ENCODE measurements at places on chromosomes 1 and 21.

DNA sequence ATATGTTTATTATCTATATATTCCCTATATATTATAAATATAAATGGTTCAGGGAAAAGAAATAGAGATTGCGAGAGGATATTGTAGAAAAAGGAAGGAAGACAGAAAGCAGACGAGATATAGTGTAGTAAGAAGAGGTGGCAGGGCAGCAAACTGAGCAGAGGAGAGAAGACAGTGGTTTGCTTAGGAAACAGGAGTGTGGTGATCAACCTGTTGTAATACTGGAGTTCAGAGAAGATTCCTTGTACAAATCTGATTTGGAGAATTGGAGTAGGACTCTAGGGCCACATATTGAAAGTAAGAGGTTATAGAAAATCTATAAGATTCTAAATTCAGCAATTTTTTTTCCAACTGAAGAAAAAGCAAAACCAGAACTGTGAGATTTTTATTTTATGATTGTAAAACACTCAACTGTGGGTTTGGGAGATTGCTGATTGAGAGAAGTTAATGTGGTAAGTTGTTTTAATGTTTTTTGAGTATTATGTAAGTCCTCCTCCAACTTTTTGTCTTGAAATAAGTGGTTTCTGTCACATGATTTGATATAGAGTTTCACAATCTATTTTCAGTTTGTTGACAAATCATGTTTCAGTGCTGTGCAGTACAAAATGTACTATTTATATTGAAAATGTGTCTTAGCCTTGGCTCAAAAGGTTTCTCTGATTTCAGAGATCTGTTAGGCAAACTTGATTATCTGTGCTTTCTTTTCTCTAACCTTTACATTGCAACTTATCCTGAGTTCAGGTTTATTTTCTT lies 9.6 kb upstream of the AMY2B start:
- DNase-seq: no peak

GRCh38 chr1:186374303-186375151 lies 526 bp downstream of the TPR start:
- DNase-seq: peak; percentile 30

- no peak for DNase-seq
These were observed 96.0 kb downstream of the PGBD5 start for GRCh38 chr1:230330157-230330556.

GRCh38 chr1:60672449-60672848 lies 409.9 kb upstream of the NFIA start:
- no peak for DNase-seq

DNA sequence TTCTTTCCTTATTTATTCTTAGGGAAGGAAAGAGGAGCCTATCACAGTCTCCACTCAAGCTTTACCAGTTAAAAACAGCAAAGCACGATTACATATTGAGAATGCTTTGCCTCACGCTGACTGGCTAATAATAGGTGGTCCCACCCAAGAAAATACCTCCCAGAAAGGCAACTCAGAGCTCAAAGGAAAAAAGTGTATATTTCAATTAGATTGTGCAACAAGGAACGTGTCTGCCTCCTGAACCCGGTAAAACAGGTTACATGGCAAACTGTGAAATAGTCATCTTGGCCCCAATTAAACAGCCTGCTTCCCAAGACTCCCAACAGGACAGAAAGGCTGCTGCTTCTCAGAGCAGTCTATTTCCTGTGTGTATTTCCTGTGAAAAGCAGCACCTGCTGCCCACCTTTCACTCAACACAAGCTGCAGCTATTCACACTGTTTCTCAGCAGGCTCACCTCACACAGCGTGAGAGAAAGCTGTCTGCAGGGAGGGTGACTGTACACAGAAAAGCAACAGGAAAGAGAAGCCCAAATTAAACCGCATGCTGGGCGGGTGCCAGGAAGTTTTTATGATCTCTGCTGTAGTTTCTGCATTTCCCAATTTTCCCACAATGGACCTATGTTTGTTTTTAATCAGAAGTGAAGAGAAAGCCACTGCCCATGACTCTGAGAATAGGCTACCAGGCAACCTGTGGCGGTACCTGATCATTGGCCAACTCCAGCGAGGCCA lies 44.0 kb downstream of the URB1 start:
- DNase-seq: no peak

DNA sequence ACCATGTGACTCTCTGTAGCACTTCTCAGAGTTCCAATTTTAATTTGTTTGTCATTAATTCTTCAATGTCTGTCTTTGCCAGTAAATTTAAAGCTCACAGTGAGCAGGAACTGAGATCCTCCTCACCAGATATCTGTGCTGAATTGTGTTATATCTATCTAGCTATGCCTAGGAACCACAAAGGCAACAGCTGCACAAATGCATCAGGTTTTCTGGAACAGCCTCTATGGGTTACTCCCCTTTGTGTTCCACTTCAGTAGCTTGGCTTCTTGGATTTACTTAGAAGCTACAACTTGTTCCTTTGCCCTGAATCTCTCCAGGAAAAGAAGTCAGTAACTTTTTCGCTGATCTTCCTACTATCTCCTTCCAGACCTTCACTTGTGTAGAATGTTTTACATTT lies 1237.8 kb upstream of the ADGRL4 start:
- no peak for DNase-seq

DNA sequence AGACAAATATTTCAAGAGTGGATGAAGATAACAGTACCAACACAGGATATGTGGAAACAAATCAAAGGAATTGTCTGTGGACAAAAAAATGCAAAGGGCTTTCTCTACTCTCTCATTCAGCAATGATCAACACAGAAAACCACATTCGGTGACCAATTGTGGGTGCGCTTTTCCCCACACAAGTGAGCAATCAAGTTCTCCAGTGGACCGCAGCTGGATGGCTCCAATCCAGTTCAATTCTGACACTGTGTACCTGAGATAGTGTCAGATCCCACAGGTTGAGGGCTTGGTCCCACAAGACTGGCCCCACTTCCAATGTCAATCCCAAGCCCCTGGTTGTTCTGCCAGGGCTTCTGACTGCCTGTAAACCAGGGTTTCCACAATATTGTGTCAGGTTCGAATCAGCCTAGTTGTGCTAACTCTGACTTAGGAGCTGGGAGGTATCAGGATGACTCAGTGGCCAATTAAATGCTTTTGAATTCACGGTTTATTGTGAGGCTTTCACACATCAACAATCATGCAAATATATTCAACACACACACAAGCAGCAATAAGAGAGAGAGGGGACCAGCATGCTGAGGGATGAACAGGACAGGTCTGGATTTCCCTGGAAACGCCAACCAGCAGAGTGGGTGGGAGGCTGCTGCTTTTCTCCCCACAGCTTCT lies 87.0 kb upstream of the BTG3 start:
- DNase-seq: no peak

DNA sequence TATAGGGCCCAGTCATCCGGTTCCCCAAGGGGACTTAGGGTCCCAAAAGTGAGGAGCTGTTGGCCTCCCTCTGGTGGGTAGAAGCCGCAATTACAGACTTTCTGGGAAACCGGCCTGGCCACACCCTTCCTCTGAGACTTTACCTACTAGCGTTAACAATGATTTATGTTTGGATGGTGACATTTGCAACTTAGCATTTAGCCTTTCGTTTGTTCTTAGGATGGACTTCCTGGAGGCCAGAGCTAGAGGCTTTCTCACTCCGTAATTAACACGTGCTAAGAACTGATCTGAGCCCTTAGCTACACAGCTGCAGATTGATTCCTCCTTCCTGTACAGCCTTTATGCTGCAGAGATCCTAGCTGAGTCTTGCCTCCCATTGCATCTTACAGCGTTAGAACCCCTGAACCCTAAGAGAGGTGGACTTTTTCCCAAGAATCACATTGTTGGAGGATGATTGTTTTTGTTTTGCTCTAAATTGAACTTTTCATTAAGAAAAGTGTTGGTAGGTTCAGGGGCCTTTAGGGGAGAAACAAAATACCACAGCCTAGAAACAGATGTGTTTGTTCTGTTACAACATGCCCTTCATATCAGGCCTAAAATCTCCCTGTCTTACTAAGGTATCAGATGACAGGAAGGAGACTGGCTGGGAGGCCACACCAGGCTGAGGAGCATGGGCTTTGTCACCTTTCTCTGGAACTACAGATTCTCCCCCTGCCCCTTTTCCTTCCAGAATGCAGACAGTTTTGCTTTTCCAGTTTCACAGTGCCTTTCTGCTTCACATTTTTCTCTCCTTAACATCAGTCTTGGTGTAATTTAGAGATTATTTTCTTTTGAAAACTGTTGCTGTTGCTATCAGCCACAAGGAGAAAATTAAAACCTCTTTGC lies 1.9 kb downstream of the S100A11 start:
- peak; percentile 65 for DNase-seq

DNA sequence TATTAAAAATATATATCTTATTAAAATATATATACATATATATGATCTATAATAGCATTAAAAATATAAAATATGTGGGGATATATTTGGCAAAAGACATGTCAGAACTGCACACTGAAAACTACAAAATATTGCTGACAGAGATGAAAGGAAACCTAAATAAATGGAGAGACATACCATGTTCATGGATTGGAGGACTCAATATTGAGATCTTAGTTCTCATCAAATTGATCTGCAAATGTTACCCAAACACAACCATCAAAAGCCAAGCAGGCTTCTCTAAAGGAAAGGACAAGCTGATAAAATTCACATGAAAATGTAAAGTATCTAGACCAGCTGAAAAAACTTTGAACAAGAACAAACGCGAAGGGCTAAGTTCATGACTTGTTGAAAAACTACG lies 7.2 kb downstream of the NADK start:
- DNase-seq: no peak

- no peak for DNase-seq
These were observed 61.9 kb downstream of the DNTTIP2 start for GRCh38 chr1:93816970-93817678.

DNA sequence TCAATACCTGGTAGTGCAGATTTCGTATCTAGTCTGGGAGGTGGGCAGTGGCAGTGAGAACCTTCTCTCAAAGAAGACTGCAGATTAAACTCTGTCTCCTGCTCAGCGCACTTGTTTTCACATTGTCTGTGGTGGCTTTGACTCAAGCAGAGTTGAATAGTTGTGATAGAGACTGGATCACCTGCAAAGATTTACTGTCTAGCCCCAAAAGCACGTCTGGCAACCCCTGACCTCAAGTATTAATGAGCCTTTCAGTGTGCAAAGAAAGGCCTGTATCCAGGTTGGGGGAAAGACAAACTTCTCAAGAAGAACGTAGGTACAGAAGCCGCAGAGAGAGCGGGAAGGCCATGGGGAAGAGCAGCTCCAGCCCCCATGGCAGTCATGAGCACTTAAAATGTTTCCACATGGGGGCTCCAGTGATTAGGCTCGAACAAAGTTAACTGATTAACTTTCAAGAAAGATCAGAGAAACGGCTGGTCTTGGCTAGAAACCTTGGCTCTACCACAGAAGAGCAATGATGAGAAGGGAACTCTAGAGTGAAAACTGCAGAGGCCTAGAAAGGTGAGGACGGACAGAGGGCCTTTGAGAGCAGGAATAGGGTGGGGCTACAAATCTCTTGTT lies 15.2 kb downstream of the HENMT1 start:
- no peak for DNase-seq

GRCh38 chr1:118337346-118337745 lies 152.3 kb upstream of the SPAG17 start:
- no peak for DNase-seq

GRCh38 chr1:17790383-17791054 lies 35.4 kb downstream of the ACTL8 start:
- no peak for DNase-seq

DNA sequence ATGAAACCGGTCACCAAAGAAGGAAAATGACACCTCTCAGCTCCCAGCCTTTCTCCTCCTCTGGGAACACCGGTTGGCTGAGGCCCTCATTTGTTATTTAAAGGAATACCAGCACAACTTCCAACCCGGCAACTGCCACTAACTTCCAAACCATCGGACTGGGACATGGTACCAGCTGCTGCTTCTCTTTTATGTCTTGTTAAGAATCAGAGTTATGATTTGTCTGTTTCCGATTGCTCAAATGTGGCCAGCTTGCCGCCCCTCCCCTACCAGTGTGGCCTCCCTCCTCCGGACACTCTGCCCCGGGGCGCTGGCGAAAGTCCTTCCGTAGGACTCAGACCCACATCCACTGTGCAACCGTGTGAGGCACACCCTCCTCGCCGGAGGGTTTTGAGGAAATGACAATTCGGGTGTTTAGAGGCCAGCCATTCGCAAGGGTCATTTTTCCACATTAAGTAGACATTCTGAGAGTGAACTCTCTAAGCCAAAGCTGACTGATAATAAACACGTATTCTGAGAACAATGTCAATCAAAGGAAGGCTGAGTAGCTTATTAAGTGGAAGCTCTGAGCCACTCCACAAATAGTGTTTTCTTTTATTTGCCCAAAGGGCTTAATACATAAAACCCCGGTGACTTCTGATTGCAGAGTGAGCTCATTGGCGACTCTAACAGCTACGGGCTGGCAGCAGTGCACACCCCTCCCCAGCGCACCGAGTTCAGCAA lies 5.5 kb downstream of the RIPK4 start:
- DNase-seq: no peak

DNA sequence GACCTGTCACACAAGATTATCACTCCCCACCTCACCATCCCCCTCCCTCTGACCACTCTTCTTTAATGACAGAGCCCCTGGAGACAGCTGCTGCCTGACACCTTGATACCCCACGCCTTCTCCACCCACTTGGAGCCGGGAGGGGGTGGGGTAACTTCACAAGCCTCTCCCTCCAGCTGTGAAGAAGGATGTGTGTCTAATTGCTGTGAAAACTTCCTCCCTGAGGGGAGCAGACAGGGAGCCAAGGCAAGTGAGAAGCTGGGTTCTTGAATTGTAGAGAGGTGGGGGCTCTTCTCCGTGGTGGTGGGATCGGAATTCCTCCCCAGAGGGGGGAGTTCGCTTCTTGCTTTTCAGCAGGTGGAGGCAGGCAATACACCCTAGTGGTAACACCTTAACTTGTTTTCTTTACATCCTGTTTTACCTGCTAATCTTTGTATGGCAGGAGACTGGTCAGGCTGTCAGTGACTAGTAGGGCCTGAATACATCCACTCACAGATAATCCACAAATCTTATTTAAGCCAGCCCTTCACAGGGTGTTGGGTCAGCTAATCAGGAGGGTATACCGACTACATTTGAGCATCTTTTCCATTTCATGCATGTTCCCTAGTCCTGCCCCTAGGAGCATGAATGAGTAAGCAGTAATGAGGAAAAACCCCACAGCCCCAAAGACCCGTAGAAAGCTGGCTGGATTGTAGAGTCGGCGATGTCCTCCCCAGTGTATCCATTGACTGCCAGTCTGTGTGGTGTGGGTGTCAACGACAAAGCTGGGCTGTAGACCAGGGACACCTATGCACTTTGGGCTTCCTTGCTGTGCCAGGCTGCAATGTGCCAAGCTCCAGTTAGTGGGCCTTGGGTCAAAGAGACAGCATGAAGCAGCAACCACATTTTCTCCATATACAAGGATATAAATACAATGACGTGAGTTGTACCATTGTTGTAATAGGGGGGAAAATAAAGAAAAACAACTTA lies 57.3 kb downstream of the NFASC start:
- DNase-seq: no peak

- DNase-seq: no peak
These were observed 24.9 kb downstream of the TMEM63A start for GRCh38 chr1:225857256-225857655.
